ENCODE measurements at places on chromosomes 16 and 17. TPM values are rescaled to one million over a fixed set of nuclear protein-coding genes. Genes with fewer than 3 reads are reported as not detected.

DNA sequence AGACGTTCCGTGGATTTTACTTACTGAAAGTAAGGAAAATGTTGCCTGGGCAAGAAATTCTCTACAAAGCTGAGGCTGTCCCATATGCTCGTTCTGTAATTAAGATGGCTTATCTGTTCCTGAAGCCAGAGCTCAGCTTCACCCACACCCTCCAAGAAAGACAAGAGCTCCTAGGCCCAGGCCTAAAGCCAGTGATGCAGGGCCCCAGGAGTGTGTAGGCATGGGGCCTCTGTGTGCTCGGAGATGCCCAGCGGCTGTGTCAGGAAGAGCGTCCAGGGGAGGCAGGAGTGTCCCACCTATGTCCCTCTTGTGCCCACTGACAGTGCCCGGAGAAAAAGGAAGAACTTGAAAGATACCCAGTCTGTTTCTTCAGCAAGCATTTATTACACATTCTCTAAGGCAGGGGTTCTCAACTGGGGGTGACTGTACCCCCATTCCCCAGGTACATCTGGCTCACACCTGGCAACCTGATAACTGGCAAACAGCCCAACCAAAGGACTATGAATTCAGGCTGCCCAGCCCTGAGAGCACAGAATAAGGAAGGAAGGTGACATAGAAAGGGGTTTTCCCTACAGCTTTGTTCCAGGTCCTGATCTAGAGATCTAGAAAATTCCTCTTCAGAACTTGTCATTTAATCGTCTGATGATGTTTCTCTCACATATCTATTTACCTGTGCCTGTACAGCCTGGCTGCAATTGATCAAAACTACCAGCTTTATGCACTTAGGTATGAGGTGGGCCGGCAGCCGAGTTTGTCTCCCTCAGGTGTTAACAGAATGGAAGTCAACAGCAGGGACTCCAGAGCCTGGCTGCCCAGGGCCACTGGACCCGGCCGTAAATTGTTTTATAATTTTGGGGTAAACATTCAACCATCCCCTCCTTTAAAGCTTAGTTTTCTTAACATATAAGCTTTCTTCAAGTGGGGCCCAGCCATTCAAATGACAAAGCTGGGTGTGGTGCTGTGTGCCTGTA is 12.0 kb downstream of the SNN start:
- no peak for DNase-seq

Gene CX3CL1
- total RNA-seq: 0.33 TPM

Gene ESRP2
- total RNA-seq: not detected

Gene SGCA
- total RNA-seq: 0.90 TPM

Gene ZG16B
- 1.4 TPM for total RNA-seq

DNA sequence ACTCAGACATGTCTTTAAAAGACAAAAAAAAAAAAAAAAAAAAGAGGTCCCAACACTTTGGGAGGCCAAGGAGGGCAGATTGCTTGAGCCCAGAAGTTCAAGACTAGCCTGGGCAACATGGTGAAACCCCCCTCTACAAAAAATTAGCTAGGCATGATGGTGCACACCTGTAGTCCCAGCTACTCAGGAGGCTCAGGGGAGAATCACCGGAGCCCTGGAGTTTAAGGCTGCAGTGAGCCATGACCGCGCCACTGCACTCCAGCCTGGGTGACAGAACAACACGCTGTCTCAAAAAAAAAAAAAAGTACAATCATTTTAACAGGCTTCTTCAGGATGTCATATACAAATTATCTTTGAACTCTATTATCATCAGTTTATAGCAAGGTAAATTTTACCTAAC is 22.0 kb downstream of the C16orf87 start:
- DNase-seq: no peak

Data from fibroblast of the aortic adventitia (primary cell).